ENCODE measurements at places on chromosomes 16 and 17.

DNA sequence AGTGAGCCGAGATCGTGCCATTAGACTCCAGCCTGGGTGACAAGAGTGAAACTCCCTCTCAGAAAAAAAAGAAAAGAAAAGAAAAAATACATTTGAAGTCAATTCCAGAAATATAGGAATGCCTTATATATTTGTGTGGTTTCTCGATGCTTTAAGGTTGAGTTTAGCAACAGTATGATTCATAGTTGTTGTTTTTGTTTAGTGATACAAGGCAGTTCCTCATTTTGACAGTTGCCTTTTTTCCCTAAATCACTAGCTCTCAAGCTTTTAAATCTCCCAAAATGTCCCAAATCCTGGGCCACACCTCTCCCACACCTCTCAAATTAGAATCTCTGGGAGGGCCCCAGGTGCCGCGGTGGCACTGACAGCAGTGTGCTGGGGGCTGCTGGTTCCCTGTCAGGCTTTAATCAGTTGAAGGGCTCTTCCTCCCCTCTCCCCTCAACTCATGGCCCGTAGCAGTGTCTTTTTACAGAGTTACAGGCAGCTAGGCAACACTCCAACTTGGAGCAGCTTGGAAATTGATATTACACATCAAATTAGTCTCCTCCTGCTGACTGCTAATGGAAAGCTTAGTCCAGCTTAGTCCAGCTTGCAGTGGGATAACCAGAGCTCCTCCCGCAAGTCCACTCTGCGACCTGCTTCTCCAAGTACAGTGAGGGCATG is 58.4 kb downstream of the EPN2 start:
- no peak overlapping the region for H3K27ac ChIP-seq
- no peak overlapping the region for H3K4me3 ChIP-seq
- DNase-seq = no peak

DNA sequence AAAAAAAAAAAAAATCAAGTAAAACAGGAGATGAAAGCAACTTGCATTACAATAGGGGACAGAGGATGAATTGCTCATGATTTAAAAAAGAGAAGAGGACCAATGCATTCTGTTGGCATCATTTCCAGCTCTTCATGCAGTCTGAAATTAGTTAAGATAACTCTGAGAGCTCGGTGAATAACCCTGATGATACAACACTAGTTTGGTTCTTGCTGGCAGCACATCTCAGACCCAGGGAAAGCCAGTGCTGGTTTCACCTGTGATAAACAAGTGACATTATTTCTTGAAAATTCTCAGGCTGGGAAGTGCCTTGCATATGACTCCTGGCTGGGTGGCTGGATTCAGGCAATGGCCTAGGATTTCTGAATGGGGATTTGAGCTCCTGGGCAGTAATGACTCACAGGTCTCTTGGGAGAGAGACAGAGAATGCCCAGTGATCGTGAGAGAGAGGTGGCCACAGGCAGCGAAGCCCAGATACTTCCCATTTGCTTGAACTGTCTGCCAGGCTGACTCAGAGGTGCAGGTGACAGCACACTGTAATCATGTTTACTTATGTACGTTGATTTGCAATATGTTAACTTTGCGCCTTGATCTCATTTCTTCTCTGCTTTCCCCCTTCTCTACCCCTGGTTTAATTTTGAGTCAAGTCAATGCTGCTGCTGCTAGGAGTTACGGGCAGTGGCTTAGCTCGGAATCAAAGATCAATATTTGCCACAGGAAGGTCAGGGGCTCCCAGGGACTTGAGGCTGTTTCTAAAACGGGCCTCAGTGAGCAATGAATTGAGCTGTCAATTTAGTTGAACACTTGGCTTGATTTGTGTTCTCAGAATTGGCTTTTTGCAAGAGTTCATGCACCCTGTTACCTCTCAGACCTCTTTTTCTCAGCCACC is 27.1 kb downstream of the ARSG start:
- H3K4me3 ChIP-seq = no peak overlapping the region
- peaks cover 76% of the 10 kb centered on the region for H3K4me1 ChIP-seq
- peaks cover 2% of the 10 kb centered on the region for H3K27me3 ChIP-seq
- DNase-seq = no peak
- H3K27ac ChIP-seq = no peak overlapping the region

DNA sequence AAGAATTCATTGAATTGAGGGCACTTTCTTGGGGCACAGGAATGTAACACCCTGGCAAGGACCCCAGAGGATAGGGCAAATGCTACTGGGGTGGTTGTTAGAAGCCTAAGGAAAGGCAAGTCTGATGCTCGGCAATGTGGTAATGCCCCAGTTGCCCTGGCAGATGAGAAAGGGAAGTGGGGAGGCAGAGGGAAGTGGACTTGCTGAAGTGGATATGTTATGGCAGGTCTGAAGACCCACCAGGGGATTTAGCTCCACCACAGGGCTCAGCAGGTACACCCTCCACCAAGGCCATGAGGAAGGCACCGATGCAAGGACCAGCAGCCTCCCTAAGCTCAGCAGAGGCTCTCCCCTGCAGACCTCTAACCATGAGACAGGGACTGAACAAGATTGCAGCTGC is 184.8 kb downstream of the IRX5 start:
- H3K27me3 ChIP-seq = peaks cover 5% of the 10 kb centered on the region
- H3K27ac ChIP-seq = no peak overlapping the region
- H3K4me3 ChIP-seq = no peak overlapping the region
- H3K36me3 ChIP-seq = no peaks in the 10 kb centered on the region

- DNase-seq = peak; percentile 35
- H3K36me3 ChIP-seq = no peaks in the 10 kb centered on the region
- peaks cover 9% of the 10 kb centered on the region for H3K27me3 ChIP-seq
- no peak overlapping the region for H3K27ac ChIP-seq
- no peak overlapping the region for H3K4me3 ChIP-seq
These were observed 2.5 kb upstream of the RAB11FIP4 start for GRCh38 chr17:31388770-31389656.

- H3K27me3 ChIP-seq = peaks cover 5% of the 10 kb centered on the region
- DNase-seq = no peak
- no peak overlapping the region for H3K4me3 ChIP-seq
- no peak overlapping the region for H3K27ac ChIP-seq
These were observed 342.1 kb downstream of the ZFHX3 start for GRCh38 chr16:72705801-72706200.

- DNase-seq = no peak
- H3K27me3 ChIP-seq = no peaks in the 10 kb centered on the region
- H3K4me1 ChIP-seq = no peaks in the 10 kb centered on the region
- no peak overlapping the region for H3K4me3 ChIP-seq
These were observed 15.3 kb downstream of the CA7 start for GRCh38 chr16:66859397-66860068.

GRCh38 chr16:10949424-10949970 is 5.1 kb downstream of the CLEC16A start:
- peaks cover 32% of the 10 kb centered on the region for H3K4me1 ChIP-seq
- no peak for DNase-seq
- H3K27me3 ChIP-seq = peaks cover 3% of the 10 kb centered on the region
- H3K4me3 ChIP-seq = no peak overlapping the region
- H3K36me3 ChIP-seq = no peaks in the 10 kb centered on the region

GRCh38 chr17:4064366-4064765 is 78.5 kb downstream of the ZZEF1 start:
- DNase-seq = no peak
- no peaks in the 10 kb centered on the region for H3K4me1 ChIP-seq
- peaks cover 1% of the 10 kb centered on the region for H3K27me3 ChIP-seq
- H3K36me3 ChIP-seq = peaks cover 16% of the 10 kb centered on the region
- H3K27ac ChIP-seq = no peak overlapping the region

DNA sequence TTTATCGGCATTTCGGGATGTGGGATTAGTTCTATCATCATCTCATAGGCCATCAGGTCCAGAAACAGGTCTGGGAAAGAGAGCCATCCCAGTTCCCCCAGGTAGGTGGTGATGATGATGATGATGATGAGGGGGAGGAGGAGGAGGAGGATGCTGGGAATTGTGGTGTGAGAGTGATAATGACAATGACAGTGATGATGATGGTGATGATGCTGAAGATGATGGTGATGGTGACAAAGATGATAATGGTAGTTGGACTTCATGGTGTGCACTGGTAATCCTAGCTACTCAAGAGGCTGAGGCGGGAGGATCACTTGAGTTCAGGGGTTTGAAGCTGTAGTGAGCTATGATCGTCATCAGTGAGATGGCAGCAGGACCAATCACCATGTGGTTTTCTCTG is 16.3 kb upstream of the GCSH start:
- no peaks in the 10 kb centered on the region for H3K36me3 ChIP-seq
- H3K27me3 ChIP-seq = peaks cover 3% of the 10 kb centered on the region
- H3K27ac ChIP-seq = no peak overlapping the region
- H3K4me3 ChIP-seq = no peak overlapping the region
- DNase-seq = no peak
- H3K4me1 ChIP-seq = no peaks in the 10 kb centered on the region

DNA sequence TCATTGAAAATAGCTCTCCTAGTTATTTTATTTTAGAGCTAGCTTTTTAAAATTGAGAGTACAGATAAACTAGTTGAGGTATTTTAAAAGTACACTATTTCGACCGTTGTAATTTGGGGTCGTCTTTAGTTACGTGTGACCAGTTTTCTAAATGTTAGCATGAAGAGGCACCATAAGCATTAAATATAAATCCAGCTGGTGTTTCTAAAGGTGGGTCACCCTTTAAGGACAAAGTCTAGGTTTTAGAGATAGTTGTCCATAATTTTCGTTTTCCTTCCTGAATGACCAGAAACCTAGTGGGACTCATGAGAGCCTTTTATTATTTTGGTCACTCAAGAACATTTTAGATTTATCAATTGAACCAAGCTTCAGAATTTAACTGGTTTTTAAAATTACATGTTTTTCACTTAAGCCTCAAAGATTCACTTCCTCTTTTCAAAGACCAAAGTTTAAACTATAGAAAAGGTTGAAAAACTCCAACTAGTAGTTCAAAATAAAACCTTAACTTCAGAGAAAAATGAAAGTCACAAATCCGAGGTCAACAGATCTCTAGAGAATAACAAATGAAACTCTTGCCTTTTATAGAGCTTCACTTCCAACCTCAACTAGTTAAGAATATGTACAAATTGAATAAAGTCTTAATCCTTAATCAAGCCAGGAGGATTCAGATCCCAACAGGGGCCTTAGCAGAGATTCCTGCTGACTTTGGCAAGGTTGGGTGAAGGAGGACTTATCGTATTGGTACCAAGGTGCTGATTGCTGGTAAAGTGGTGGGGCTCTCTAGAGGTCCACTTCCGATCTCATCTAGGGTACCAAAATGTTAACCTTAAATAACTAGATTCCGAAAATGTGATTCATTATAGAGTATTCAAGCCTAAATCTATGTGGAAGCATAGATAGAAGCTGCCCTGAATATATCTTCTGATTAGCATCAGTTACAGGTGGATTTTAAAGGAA is 32.5 kb downstream of the PHKB start:
- peaks cover 21% of the 10 kb centered on the region for H3K4me1 ChIP-seq
